ENCODE measurements at places on chromosomes 3 and 15.

DNA sequence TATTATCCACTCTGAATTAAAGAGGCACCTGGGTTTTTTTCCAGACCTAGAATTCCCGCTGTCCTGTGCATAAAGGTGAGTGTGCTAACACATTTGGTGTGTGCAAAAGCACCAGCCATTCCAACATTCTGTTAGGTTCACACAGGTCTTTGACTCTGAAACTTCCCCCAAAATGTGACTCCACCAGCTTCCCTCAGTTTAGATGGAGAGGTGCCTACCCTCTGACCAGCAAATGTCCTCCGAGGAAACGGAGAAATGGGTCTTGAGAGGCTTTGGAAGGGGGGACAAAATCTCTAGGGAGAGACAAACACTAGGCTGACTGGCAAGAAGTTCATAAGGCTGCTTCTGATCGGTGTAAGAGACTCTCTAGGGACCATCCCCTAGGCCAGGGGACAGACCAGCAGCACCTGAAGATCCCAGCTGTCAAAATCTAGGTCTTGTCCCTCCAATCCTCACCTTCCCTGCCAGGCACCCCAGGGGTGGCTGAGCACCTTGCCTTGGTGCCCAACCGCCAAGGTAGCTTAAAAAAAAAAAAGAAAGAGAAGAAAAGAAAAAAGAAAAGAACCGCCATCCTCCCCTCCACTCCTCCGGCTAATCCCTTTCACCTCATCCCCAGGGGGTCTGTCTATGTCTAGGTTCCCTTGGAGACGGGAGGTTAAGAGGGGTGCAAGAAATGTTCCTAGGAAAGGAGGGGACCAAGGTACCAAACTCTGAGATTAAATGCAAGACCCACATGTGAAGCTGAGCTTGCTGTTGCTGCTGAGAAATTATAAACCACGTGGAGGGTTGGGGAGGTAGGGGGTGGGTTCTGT lies 2.0 kb upstream of the MECOM start:
- no peak for DNase-seq

DNA sequence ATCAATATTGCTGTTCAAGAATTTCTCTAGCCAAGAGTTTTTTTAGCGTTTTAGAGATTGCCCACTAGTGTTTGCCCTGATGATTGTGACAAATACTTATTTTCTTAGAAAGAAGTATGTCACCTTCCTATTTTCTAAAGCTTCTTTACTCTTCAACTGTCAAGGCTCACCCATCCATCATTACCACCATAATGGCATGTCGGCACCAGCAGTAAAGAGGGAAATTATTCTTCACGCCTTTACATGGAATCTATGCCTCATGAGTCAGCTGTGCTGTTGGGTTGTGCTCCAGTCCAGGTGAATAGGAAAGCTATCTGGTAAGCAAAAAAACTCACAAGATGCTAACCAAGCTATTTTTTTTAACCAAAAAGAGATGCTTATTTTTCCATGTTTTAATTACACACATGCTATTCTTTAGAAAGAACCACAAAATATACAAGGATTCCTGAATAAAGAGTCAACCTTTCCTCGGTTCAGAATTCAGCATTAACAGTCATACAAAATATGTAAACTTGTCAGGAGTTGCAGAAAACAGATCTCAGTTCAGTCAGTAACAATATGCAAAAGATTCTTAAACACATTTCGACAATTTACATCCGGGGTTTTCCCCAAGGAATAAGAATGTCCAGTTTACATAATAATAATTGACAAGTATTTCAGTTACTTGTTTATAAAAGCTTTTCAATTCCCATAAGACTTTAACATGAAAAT lies 128.0 kb downstream of the ATP8B4 start:
- DNase-seq: no peak

DNA sequence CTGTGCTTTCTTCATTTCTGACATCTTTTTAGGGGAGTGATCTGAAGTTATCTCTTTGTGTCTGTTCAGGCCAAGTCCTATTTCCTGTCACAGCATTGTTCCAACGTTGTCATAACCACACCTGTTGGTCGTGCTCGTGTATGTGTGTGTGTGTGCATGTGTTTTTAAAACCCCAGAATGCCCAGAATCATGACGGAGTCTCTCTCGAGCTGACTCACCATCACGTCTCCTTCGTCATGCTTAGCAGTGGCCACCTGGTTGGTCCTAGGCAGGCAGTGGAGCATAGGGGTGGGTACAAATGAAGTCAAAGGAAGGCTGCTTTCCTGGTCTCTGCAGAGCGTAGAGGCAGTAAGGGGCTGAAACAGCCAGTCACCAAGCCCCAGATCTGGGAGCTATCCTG lies 126.8 kb upstream of the ABHD17C start:
- DNase-seq: no peak

DNA sequence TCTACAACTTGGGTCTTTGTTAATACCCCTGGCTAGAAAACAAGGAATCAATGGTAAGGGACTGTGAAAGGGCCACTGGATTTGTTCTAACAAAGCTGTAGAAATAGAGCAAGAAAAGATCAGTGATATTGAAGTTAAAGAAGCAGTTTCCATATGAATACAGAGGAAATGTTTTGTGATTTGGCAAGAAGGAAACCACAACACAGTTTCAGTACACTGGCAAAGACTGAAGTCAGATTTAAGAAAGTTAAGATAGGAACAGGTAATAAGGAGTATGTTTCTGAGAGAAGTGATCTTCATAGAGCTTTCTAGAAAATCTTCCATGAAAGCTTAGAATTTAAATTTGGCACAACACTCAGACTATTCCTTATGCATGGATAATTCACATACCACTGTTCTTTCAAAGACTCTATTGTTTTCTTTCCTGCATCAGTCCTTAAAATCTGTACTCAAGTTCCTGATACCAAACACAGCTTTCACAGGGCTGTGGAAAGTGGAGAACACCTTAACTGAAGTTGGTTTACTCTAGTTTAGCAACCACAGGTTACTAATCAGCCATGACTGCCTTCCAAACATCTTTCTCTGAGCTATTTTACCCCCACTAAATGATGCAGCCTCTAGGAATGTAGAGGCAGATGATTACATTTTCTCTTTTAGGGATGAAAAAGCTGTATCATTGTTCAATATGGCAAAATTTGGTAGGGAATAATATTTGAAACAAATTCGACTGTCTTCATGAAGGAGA lies 32.4 kb upstream of the ALCAM start:
- DNase-seq: no peak

DNA sequence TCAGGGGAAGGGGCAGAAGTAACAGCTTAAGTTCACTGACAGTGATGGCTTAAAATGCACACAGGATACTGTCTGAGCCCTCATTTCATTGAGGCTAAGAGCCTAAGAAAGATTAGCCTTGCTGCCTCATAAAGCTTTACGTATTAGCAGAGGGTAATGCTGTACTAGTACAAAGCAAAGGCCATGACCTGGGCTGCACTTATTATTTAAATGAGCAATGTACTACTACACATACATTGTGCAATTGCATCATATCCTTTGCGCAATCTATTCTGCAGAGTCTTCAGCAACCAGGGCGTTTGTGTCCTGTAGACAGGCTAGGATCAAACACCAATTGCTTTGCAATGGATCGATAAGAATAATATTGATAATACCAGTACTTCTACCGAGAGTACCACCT lies 221.8 kb downstream of the TPRG1 start:
- DNase-seq: no peak

DNA sequence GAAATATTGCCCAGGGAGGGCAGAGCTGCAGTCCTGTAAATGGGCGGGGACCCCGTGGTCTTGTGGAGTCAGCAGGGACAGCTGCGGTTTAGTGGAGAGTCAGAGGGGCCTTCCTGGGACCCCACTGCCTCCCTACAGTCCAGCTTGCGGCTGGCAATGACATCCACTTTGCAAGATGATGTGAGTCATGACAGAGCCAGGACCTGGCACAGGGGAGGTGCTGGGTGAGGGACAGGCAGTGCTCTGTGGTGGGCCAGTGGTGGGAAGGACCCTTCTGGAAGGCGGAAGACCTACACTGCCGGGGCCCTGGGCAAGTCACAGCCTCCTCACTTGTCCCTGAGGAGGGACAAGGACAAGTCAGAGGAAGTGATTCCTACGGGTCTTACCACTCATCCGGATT lies 17.8 kb downstream of the APBA2 start:
- no peak for DNase-seq

GRCh38 chr3:113600418-113601182 lies 68.2 kb downstream of the SIDT1 start:
- peak; percentile 45 for DNase-seq

DNA sequence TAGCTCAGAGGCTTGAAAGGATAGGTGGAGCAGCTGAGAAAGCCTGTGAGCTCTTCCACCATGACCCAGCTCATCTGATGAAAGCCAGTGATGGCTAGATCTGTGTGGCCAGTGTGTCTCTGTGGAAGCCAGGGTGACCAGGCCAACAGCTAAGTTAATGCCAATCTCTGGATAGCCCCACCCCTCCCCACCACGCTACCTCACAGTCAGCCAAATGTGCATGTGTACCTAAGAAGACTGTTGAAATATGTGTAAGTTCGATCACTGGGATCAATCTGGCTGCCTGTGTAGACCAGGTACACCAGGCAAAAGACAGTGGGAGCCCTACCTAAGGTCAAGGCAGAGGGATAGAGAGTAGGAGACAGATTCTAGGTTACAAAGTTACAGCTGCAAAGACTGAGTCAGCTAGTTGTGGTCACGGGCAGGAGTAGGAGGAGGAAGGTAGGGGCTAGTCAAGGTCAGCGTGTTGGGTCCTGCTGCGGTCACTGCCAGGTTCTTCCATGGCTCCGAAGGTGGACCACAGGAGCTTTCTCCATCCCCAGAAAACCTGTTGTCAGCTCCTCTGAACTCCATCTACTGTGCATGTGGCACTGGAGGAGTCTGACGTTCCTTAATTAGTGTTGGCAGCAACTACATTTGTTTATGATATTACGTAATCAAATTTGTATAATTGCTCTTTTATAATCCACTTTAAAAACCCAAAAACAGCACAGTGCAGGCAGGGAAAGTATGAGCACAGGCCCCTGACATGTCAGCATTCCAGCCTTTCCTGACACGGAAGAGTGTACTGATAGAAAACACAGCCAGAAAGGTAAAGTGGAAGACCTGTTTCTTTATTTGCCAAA lies 318.0 kb downstream of the CLSTN2 start:
- DNase-seq: no peak

- no peak for DNase-seq
These were observed 24.8 kb upstream of the MEIS2 start for GRCh38 chr15:37125143-37125542.

DNA sequence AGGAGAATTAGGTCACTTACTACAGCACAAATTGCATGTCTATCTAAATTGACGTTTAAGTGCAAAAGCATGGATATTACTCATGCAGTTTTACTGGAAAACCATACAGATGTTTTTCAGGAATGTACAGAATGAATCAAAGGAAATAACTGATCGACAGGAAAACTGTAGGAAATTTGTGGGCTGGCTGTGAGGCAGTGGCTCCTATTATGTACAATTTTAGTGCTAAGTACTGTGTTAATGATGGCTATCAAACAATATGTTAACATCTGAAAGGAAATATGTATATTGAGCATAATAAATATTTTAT lies 6.9 kb downstream of the NUDT16 start:
- DNase-seq: no peak

DNA sequence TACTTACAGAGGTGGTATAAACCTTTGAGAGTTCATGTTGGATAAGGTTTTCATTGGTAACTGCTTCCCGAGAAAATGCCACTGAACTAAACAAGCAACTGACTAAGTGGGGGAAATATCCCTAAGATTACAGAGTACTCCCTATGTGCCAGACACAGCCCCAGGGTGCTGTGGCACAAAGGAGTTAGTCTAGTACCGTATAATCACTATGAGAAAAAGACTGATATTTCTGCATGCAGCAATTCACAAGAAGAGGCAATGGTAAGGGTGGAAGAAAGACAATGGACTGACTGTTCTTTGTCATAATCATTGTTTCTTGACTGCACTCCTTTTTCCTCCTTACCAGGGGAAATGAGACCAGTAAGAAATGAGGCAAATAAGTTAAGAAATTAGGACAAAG lies 20.0 kb upstream of the SLC25A26 start:
- DNase-seq: no peak

GRCh38 chr3:23979569-23979968 lies 34.5 kb downstream of the NR1D2 start:
- no peak for DNase-seq

DNA sequence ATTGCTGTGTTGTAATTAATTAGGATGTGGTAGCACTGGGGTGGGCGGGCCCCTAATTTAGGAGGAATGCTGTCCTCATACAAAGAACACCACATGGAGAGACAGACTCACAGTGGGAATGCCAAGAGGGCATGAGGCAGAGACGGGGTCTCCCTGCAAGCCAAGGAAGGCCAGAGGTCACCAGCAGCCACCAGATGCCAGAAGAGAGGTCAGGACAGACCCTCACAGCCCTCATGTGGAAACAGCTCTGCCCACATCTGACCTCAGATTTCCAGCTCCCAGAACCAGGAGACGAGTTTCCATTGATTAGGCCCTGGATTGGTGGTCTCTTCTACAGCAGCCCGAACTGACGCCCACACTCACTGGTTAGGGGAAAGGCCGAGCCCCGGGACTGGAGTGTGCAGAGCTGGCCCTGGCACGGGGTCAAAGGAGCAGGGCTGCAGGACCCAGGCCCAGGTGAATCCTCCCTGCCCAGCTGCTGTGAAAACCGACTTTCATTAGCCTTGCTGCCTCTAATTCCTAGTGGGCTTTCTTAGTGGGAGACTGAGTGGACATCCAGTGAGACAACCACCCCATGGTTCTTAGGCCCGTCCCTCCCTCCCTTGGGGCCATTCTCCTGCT lies 43.0 kb upstream of the SLC41A3 start:
- no peak for DNase-seq

- no peak for DNase-seq
These were observed 32.5 kb downstream of the CEP152 start for GRCh38 chr15:48778331-48778730.

DNA sequence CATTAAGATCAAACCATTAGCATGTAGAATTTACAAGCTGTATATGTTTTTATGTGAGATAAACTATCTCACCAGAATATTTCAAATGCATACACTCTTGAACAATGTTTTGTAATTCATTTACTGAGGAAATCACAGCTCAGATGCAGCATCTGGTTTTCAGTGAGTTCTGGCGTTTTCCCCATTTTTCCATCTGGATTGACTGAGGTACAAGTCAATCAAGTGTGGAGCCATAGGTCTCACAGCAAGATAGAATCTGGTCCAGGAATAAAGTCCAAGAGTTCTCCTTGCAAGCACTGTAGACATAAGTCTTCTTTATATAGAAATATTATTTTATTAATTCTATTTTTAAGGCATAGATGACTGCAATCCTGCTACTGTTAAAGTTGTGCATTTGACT lies 219.3 kb downstream of the ZBBX start:
- no peak for DNase-seq

DNA sequence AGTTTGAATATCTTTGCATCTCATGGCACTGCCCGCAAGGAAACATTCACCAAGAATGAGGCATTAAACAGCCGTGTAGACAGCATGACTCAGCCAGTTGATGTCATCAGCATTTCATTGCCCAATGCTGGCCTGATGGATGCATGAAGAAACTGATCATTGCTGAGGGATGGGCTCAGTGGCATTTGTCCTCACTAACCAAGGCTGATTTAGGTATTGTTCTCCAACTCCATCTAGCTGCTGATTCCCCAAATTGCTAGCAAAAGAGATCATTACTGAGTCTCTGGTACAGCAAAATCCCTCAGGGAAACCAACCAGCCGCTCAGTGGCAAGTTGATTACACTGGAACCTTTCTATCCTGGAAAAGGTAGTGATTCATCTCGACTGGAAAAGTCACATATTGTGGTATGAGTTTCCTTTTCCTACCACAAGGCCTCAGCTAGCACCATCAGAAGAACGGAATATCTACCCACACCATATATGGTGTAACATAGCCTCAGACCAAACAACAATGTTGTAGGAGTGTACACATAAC lies 186.5 kb upstream of the GAP43 start:
- no peak for DNase-seq

- no peak for DNase-seq
These were observed 69.6 kb upstream of the THBS1 start for GRCh38 chr15:39511000-39511915.

Measured in globus pallidus (tissue), 1 donor.